ENCODE measurements at places on chromosomes 6 and 20.

DNA sequence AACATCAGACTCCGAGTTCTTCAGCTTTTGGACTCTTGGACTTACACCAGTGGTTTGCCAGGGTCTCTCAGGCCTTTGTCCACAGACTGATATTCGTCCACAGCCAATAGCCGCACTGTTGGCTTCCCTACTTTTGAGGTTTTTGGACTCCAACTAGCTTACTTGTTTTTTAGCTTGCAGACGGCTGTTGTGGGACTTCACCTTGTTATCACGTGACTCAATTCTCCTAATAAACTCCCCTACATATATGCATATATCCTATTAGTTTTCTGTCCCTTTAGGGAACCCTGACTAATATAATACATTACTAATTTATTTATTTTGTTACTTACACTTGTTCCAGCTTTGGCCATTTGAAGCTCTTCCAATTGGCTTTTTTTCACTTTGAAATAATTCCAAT is 311.3 kb downstream of the BMP2 start:
- DNase-seq: no peak

- no peak for DNase-seq
Measured at GRCh38 chr6:39239527-39240154, 10.4 kb upstream of the KCNK5 start.

- DNase-seq: peak; percentile 71
Measured at GRCh38 chr6:43774776-43775534, 4.9 kb downstream of the VEGFA start.

DNA sequence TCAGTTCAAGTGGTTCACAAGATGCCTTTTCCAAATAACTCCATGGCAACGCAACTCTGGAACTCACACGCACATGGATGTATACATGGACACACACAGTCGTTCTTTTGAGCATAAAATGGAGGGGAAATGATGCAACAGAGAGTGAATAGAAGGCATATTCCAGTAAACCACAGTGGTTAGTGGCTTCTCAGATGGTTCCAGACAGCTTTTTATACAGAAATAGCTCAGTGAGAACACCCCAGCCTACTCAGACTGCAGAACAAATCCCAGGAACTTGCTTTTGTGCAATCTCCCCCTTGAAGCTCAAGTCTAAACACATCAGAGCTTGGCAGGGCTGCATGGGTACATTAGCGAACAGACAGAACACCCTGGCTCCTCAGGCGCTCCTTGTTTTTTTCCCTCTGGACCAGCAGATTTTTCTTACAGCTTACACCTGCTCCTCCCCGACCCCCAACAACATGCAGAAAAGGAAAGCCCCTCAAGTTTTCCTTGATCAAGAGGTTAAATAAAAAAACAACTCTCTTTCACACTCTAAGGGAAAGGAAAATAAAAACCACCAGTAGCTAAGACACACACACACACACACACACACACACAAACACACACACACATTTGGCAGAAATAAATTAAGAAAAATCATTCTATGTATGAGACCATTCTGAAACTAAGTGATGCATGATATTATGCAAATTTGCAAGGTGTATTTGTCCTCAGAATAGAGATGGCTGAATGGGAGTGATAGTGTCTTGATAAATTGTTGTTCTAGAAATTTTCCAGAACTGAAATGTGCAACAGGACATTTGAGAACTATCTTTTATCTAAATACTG is 51.2 kb upstream of the RANBP9 start:
- DNase-seq: peak; percentile 94

- no peak for DNase-seq
Measured at GRCh38 chr6:96196633-96197032, 180.9 kb downstream of the FUT9 start.

DNA sequence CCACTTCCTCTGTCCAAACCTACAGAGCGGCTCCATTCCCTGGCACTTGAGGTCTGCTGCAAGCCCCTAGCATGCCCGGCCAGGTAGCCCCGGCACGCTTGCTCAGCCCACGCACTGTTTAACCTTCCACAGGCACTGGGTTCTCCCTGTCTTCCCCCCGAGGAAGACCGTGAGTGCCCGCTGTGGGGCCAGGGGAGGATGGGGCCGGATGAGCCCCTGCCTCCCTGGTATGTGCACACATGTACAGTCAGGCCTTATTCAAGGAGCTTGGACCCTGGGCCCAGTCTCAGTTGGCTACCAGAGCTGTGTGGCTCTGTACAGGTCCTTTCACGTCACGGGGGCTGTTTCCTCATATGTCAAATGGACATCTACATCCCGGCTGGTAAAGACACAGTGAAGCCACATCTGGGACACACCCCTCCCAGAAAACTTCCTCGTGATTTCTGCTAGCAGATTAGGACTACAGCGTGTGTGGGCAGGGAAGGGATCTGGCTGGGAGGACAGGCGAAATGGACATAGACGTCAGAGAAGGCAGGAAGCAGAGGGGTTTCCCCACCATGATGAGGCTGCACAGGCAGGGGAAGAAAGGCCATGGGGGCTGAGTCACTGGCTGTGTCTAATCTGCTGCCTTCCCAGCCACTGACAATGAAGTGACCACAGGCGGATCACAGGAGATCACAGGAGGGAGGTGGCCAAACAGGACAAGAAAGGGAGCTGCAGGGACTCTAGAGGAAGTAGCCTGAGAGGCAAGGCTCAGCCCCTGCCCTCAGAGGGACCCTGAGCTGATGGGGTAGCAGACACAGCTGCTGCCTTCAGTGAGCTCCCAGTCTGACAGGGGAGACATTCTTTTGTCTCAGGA is 62.9 kb downstream of the MRPL14 start:
- peak; percentile 98 for DNase-seq

DNA sequence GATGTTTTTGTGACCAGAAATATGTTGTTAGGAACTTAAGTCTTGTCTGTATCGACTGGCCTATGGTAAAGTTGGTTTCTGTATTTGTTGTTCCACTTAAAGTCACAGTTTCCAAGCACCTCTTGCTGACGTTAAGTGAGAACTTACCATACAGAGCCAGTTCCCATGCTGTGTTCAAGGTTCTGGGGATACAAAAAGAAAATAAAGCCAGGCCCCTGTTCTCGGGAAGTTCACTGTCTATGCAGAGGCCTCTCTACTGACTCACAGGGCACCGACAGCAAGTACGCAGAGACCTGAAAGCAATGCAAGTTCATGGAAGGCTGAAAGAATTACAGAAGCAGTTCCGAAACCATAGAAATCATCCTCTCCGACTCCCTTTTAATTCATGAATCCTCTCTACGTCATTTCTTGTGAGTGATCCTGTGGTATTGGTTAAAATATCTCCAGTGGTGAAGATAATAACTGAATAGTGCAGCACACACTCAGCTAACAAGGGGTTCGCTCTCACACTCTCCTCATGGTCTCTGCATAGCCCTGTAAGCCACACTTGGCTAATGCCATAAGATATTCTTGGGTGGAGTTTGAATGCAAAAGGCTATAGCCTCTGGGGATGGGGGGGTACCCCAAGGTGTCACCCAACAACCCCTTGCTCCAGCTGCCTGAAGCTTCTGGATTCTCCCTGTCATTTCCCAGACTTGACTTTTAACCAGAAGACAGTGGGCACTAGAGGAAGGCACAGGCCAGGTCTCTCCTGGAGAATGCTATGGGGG is 91.2 kb upstream of the EXOC2 start:
- DNase-seq: no peak

DNA sequence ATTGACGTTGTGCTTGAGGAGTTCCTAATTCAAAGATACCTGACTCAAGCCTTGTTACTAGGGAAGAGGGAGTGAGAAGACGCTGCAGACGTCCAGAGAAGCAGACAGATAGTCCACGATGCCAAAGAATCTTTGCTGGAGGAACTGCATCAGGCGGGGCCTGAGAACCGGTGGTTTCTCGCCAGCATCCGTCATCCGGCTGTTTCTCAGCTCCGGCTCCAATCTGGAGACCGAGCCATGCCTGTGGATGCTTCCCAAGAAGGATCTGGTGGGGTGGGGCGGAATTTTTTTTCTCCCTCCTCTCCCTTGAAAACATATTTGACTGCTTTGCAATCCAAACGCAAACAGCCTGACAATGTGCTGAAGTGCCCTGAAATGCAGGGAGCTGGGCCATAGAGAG is 125.8 kb upstream of the SRSF6 start:
- no peak for DNase-seq

GRCh38 chr6:134272374-134272773 is 45.5 kb downstream of the SGK1 start:
- no peak for DNase-seq

DNA sequence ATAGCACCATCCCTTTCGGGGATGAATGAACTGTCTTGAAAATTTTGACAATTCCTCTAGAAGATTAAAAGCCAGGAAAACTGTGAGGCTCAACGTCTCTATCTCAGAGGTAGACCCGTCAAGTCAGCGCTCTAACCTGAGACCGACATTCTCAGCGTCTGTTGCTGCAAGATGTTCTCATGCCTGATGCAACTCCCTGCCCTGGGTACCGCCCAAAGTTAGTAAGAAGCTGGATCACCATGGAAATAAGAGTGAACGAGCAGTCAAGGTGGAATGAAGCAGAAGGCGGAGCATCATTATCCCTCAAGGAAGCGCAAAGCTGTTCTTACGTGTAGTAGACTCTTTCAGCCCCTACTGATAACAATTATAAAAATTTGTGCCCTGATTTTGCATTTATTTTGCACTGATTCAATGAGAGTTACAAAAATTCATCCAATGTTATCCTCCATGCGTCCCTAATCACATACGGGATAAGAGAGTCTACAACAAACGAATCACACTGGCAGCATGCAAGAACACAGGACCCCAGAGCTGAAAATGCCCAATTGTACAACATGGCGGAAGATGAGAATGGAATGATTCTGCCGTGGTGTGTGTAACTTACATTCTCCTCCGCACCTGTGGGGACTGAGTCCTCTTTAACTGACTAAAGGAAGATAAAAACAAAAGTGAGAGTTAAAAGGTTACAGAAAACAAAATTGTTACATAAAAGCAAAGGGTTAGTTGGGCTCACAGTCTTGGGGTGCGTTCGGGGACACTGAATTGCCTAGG is 95.4 kb downstream of the BCAS1 start:
- no peak for DNase-seq

GRCh38 chr6:56532766-56533551 is 109.7 kb downstream of the DST start:
- no peak for DNase-seq

DNA sequence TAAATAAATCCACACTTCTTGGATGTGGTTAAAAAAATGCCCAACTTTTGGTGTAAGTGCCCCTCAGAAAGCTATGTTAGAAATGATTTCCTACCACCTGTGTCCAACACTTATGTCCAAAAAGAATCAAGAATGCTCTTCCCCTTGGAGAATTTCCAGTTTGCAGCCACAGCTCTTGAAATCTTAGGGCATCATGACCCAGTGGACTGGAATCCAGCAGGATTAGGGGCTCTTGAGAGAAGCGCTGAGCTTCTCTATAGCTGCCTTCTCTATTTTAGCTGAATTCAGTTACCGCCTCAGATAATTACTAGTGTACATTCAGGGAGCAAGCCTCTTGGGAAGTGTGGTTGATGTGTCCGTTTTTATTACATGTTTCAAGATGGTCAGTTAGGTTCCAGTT is 2.5 kb downstream of the PHACTR1 start:
- no peak for DNase-seq

- DNase-seq: no peak
Measured at GRCh38 chr6:3794092-3794491, 42.6 kb upstream of the PXDC1 start.

- peak; percentile 75 for DNase-seq
Measured at GRCh38 chr6:117482240-117483003, at the start of gene DCBLD1. TSS of gene DCBLD1 (plus strand) at chr6:117482674. CDS start at chr6:117482782, 108 bp downstream.

DNA sequence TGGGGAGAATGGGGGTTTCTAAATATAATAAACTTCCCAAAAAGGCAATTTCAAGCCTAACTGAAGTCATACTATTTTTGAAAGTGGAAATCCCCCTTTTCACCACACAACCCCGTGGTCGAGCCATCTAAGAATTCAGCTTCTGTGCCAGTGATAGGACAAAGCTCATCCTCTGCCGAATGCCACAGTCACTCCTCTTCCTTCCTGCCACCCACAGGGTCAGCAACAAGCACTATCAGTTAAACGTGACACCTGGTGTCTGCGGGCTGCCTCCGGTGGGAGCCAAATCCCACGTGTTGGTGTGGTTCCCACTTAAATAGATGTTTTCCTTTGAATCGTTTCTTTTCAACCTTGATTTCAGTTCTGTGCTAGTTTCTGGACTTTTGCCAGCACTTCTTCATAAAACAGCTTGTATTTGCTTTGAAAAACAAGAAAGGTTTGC is 60.7 kb downstream of the TNFAIP3 start:
- peak; percentile 15 for DNase-seq

DNA sequence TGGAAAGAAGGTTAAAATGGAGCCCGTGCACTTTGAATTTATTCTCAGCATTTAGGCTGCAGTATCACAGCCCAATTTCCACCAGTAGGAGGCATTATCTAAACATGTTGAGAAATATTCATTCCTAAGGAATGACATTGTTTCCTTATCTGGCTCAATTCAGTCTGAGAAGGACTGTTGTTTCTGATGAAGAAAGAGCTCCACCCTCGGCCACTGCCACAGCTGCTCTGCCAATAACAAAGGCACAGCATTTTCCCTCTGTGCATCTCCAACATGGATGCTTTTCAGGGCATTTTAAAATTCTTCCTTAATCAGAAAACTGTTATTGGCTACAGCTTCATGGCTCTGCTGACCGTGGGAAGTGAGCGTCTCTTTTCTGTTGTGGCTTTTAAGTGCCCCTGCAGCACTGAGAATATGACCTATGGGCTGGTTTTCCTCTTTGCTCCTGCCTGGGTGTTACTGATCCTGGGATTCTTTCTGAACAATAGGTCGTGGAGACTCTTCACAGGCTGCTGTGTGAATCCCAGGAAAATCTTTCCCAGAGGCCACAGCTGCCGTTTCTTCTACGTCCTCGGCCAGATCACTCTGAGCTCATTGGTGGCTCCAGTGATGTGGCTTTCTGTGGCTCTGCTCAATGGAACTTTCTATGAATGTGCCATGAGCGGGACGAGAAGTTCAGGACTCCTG is at the start of gene CALHM5:
Gene CALHM5 (plus strand): TSS at position 216 of the 687 bp plus-strand sequence. CDS start 58 bp downstream, at position 274.
- peak; percentile 89 for DNase-seq

GRCh38 chr6:134636186-134636799 is 313.6 kb downstream of the ALDH8A1 start:
- DNase-seq: no peak

DNA sequence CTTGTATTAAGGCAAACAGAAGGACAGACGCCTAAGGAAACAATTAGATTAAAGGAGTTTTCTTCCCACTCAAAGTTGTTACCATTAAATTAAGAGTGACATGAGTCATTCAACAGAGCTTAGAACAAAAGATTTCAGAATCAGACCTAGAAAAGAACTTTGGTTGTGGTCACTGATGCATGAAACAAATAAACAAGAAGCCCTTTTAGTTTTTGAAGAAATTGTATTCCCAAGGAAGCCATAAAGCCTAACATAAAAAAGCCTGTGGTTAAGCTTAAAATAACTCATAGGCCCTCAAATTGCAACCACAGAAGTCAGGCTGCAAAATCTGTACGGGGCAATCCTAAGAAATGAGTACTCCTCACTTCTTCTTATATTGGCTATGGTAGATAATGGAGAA is 17.9 kb upstream of the TRIM26 start:
- no peak for DNase-seq
